Erythroblast (primary cell): ENCODE measurements at places on chromosomes 3 and 15.

DNA sequence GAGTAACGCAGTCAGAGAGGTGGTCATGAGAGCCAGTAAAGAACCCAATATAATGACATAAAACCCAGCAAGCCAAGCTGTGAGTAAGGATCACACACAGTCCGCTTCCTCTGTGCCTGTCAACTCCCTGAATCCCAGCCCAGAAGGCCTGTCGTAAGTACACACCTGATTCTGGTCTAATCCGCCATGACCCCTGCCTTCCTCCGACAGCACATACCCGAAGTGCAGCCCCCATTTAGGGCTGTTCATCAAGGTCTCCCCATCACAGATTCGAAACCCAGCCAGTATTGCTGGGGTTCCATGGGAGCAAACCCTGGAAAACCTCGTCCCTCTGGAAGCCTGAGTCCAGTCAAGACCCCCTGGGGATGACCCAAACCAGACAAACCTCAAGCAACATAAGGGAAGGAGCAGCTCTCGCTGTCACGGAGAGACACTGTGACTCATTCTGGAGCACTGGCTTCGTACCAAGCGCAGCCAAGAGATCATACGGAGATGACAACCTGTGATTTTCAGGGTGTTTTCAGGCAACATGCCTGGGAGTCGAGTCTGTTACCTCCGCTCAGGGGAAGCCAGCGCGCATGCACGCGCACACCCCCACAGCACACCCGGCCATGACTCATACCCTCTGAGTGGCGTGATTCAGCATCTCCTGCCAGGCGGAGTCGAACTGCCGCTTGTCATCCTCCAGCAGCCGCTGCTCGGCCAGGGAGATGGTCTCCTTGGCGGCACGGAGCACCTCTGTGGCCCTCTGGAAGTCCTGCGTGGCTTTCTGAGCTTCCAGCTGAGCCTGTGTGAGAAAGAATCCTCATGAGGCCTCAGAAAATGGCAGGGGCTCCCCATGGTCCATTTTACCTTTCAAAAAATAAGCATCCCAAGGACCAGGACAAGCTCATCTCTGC, 63.0 kb downstream of the SH3BP5 start:
- DNase-seq, result peak; percentile 90

DNA sequence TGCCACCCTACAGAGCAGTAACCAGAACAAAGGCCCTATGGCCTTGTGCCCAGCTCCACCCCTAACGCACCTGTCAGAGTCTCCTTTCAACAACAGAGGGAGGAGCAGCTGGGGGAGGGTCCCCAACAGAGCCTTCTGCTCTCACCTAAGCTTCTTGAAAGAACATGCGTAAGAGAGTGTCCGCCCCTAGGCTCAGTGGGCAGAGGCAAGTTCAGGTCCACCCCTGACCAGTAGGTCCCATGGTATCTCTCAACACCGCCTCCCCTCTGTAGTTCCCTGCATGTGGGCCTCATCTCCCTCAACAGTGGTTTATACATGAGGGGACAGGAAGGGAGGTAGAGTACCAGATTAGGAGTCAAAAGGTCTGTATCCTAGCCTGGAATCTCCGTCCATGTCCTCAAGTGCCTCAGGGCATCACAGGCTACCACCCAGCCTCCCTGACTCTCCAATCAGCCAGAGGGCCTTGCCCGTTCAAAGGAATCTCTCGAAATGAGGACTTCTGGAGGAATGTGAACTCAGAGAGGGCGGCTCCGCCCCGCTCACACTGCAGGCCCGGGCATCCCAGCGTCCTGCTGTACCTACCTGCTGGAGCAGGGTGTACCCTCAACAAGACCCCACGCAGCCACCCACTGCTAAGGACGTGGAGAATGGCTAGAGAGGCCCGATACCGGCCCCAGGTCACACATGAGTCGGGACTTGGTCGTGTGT, 680 bp downstream of the POC1A start:
- DNase-seq, result peak; percentile 62

- no peak for DNase-seq
Measured at GRCh38 chr15:55784286-55784685, 41.3 kb upstream of the PRTG start.

DNA sequence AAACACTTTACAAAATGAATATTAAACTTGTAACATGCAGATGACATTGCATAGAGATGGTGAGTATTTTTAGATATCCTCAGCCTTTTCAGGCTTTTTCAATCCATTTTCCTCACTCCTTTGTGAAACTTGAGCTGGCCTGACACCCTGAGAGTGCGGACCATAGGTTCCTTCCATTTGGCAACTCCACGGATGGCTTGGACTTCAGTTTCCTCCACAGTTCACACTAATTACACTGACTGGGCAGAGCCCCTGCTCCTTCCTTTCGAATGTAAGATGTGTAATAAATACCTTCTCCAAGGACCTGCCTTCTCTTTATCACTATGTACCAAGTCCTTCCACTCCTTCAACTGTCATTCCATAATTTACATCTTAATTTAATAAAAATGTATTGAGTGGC, 141.7 kb upstream of the LRIG1 start:
- no peak for DNase-seq

DNA sequence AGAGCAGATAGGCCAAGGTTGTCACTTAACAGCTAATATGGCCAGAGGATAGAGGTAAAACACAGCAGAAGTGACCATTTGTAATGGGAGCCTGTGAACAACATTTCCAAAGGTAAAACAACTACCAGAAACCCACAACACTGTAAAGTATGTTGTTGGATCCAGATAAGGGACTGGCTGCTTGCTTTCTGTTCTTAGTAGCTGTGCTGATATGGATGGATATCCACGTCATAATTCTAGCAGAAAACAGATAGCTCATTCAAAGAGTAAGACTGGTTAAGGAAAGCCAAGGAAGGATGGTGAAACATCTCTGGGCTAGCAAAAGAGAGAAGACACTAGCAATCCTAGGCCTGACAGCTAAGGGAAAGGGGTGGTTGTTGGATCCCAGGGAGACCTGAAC, 36.9 kb upstream of the SPRED1 start:
- peak; percentile 55 for DNase-seq
